ENCODE measurements at places on chromosomes 1 and 21. TPM values are rescaled to one million over a fixed set of nuclear protein-coding genes. Genes with fewer than 3 reads are reported as not detected.

TMEM125 gene
- total RNA-seq = not detected

TMEM79 gene
- 0.26 TPM for total RNA-seq

TAS1R1 gene
- total RNA-seq = not detected

DMBX1 gene
- not detected for total RNA-seq

SMG5 gene
- 68.8 TPM for total RNA-seq

NTNG1 gene
- 1.2 TPM for total RNA-seq

SDHB gene
- total RNA-seq = 53.0 TPM

OR10Z1 gene
- not detected for total RNA-seq

SLAMF8 gene
- not detected for total RNA-seq

EDARADD gene
- 0.55 TPM for total RNA-seq

DNA sequence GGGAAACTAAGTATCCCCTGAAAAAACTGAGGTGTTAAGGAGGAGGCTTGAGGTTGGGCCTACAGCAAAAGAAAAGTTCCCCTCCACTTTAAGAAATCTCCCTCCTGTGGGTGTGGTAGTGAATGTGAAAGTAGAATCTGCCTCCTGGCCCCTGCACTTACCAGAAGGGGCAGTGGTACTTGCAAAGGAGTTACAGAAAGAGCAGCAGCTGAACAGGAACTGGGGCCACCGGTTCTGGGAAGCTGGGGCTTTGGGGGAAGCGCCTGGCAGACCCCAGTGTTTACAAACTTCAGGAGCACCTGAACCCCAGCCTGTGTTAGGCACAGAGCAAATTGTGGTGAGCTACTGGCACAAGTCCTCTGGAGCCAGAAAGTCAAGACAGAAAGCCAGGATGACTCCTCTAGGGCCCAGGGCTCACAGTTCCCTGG, 250.2 kb upstream of the FGGY start:
- peak overlapping the region; percentile 58 for H3K27ac ChIP-seq
- H3K4me1 ChIP-seq = no peaks in the 10 kb centered on the region
- DNase-seq = no peak
- no peaks in the 10 kb centered on the region for H3K27me3 ChIP-seq
- H3K4me3 ChIP-seq = no peak overlapping the region
- no peaks in the 10 kb centered on the region for H3K36me3 ChIP-seq

DNA sequence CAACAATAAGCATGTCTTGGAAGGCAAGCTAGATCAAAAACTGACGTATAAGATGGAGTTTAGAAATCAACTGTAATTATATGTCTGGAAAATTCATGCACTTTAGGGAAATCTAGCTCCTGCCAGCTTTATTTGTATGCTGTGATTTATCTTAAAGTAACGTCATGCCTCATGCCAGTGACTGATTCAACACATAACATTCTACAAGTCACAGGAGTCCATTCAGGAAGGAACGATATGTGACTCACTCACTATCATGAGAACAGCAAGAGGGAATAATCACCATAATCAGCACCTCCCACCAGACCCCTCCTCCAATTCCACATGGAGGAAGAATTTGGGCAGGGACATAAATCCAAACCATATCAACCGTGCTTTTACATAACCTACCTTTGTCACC, 682.4 kb upstream of the ADAMTS5 start:
- H3K4me1 ChIP-seq = no peaks in the 10 kb centered on the region
- no peaks in the 10 kb centered on the region for H3K27me3 ChIP-seq
- DNase-seq = no peak

GRCh38 chr1:200400556-200400955, 9.3 kb downstream of the ZNF281 start:
- H3K4me3 ChIP-seq = no peak overlapping the region
- no peak for DNase-seq
- peaks cover 10% of the 10 kb centered on the region for H3K4me1 ChIP-seq
- no peak overlapping the region for H3K27ac ChIP-seq

GRCh38 chr1:233744779-233745513, 131.0 kb downstream of the KCNK1 start:
- no peaks in the 10 kb centered on the region for H3K36me3 ChIP-seq
- H3K4me3 ChIP-seq = no peak overlapping the region
- no peaks in the 10 kb centered on the region for H3K4me1 ChIP-seq
- no peaks in the 10 kb centered on the region for H3K27me3 ChIP-seq
- no peak for DNase-seq

DNA sequence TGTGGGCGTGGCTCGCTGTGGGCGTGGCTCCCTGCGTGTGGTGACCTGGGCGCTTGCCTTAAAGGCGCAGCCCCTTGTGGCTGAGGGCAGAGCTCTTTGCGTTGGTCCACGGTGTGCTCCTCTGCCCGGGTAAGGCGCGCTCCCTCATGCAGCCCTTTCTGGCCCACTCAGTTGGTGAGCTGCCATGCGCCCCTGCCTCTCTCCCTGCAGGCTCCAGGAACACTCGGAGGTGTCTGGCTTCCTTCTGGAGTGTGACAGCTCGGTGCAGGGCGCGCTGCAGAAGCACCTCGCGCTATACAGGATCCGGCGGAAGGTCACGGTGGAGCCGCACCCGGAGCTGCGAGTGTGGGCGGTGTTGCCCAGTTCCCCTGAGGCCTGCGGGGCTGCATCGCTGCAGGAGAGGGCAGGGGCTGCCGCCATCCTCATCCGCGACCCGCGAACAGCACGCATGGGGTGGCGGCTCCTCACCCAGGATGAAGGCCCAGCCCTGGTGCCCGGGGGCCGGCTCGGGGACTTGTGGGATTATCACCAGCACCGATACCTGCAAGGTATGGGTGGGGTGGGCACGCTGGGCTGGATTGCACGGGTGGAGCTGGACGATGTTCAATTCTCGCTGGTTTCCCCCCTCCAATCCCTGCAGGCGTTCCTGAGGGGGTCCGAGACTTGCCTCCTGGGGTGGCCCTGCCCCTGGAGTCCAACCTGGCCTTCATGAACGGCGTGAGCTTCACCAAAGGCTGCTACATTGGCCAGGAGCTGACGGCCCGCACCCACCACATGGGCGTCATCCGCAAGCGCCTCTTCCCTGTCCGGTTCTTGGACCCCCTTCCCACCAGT, 9.1 kb downstream of the IBA57 start:
- no peak overlapping the region for H3K4me3 ChIP-seq
- no peak for DNase-seq
- H3K27ac ChIP-seq = no peak overlapping the region
- H3K4me1 ChIP-seq = no peaks in the 10 kb centered on the region
- no peaks in the 10 kb centered on the region for H3K27me3 ChIP-seq

DNA sequence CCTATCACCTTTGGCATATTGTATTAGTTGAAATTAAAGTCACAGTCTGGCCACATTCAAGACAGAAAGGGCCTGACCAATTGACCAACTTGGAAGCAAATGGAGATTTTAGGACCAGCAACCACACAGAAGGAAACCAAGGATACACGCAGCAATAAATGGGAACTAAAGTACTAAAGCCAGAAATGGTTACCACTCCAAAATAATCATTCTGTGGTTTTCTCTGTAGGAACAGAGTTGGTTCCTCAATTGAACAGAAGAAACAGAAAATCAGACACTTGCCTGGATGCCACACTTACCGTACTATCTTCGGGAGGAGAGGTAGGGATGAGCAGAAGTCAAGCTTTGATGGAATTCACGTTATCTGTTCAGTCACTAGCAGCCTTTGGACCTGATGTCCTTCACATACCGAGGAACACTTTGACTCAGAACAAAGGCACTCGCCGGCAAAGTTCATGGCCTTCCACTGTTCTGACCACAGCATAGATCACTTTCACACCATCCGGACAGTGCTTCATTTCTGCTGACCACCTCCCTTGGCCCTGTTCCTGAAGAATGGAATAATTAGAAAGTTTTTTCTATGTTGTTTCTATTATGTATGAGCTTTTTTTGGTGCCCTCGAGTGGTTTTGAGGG, 96.9 kb downstream of the LPAR3 start:
- no peak for DNase-seq
- no peak overlapping the region for H3K4me3 ChIP-seq
- H3K27ac ChIP-seq = no peak overlapping the region
- no peaks in the 10 kb centered on the region for H3K27me3 ChIP-seq

- no peaks in the 10 kb centered on the region for H3K4me1 ChIP-seq
- H3K27ac ChIP-seq = no peak overlapping the region
- DNase-seq = no peak
These were observed 4.8 kb upstream of the SLC26A9 start for GRCh38 chr1:205948039-205948438.

- no peak overlapping the region for H3K4me3 ChIP-seq
- H3K4me1 ChIP-seq = no peaks in the 10 kb centered on the region
- no peak for DNase-seq
- no peak overlapping the region for H3K27ac ChIP-seq
- H3K36me3 ChIP-seq = no peaks in the 10 kb centered on the region
These were observed 297.6 kb downstream of the HHAT start for GRCh38 chr1:210626341-210626740.

GRCh38 chr1:169765580-169766331, 29.0 kb downstream of the METTL18 start:
- no peak overlapping the region for H3K4me3 ChIP-seq
- H3K27me3 ChIP-seq = no peaks in the 10 kb centered on the region
- H3K4me1 ChIP-seq = no peaks in the 10 kb centered on the region
- DNase-seq = no peak
- no peak overlapping the region for H3K27ac ChIP-seq
- no peaks in the 10 kb centered on the region for H3K36me3 ChIP-seq

DNA sequence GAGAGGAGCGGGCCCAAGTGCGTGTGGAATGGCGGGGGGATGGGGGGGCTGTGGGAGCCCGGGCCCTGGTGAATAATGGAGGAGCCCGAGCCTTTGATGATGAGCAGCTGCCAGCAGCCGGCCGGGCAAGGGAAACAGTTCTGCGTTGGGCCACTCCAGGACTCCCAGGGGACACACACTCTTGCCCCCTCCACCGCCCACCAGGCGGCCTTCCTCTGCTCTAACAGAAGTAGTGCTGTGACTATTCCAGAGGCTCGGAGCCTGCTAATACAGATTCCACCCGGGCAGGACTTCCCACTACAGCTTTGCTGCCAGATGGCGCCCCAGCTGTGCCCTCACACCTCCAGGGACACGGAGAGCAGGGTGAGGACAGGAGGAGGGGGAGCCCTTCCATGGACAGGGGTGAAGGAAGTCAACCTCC, 48.2 kb upstream of the LRP8 start:
- no peaks in the 10 kb centered on the region for H3K27me3 ChIP-seq
- no peaks in the 10 kb centered on the region for H3K4me1 ChIP-seq
- no peak overlapping the region for H3K27ac ChIP-seq
- peak; percentile 9 for DNase-seq
- no peaks in the 10 kb centered on the region for H3K36me3 ChIP-seq

GRCh38 chr1:230701895-230702768, 11.8 kb downstream of the AGT start:
- DNase-seq = no peak
- no peaks in the 10 kb centered on the region for H3K36me3 ChIP-seq
- H3K27ac ChIP-seq = no peak overlapping the region

DNA sequence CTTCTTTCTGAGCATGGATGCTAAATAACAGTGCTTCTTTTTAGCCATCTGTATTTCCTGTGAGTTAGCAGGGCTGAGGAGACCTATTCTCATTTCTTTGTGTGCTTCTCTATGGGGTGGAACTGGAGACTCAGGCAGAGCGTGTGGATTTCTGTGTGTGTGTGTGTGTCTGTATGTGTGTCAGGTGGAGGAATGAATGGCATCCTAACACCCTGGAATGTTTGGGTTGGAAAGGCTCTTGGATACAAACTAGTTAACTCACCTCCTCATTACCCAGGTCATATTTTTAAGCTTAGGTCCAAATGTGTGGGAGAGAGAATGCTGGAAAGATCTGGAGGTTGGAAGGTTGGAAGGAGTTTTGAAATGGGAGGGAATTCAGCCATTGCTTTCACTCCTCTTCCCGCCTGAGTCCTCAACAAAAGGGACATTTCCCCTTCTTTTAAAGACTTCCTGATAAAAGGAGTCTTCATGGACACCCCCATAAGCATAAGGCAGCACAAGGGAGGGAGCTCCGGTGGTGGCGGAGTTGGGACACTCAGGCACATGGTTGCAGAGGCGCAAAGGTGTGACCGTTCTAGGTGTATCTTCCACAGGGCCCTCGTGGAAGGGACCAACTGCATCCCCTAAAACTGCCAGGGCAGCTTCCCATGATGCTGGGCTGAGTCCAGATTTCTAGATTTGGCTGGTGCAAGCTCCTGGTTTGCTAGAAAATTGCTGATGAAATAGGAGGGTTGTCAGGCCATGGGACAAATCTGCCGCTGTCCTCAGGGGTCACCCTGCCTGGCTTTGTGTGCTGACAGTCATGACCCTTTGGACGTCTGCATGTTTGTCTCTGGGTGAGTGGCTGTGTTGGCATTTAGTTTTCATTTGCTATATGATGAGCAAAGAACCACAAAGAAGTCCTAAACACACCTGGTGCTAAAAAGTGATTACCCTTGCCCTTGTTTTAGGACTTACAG, 37.6 kb downstream of the MTARC1 start:
- H3K27ac ChIP-seq = no peak overlapping the region
- no peak overlapping the region for H3K4me3 ChIP-seq
- DNase-seq = no peak
- H3K36me3 ChIP-seq = no peaks in the 10 kb centered on the region

DNA sequence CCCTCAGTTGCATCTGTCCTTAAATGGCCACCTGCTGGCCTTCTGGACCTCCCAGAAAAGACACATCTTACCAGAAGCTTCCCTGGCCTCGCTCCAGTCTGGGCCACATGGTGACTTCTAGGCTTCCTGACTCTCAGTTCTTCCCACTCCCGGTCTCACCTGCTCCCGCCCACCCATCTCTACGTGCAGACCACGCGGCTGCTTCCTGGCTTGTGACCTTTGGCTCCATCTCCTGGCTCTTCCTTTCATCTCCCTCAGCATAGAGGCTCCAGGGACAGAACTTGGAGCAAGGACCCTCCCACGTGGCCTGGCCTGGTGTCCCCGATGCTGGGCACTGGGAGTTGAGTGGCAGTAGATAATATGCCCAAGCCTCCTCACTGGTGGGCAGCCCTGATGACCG, 124.9 kb upstream of the IRF2BP2 start:
- H3K4me1 ChIP-seq = no peaks in the 10 kb centered on the region
- H3K4me3 ChIP-seq = no peak overlapping the region

- no peak overlapping the region for H3K27ac ChIP-seq
- H3K4me1 ChIP-seq = no peaks in the 10 kb centered on the region
- no peak overlapping the region for H3K4me3 ChIP-seq
- DNase-seq = no peak
These were observed 45.6 kb upstream of the GADD45A start for GRCh38 chr1:67639361-67639760.
